ENCODE measurements at places on chromosomes 2 and 18. TPM values are rescaled to one million over a fixed set of nuclear protein-coding genes. Genes with fewer than 3 reads are reported as not detected.
A peak's percentile ranks its signal among the peaks of the same experiment; 100 is the strongest.

The NAT8 gene
- not detected for total RNA-seq

GRCh38 chr2:59032499-59032898 lies 791.4 kb upstream of the FANCL start:
- no peak for DNase-seq

The ESCO1 gene
- 17.5 TPM for total RNA-seq

DNA sequence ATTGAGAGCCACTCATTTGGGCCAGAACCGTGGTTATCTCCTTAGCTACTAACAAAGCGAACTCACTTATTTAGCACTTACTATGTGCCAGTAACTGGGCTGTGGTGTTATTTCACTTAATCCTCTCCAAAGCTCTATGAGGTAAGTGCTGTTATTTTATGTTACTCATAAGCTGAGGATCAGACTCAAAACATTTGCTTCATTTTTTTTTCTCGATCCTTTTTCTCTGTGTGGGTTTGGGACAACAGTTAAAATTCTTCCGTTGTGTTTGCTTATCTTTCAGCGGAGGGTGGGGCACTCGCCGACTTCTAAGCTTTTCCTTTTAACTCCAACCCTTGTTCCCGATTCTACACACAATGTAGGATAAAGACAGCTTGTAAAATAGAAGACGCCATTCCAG lies 52.8 kb downstream of the TMEM178A start:
- DNase-seq = no peak

DNA sequence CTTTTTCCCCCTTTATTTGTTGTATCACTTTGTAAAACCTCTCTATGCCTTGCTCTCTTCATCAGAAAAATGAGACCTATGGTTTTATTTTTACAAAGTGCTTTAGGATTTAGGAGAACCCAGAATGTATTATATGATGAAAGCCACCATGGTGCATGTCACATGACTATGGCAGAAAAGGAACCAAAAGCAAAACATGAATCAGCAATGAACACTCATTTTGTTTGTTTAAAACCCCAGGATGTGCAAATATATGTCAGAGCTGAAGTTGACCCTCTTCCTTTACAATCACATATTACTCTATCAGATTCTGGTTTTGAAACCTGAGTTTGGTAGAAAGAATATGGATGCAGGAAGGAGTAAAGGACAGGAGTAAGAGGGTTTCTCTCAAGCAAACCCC lies 70.0 kb downstream of the FIGN start:
- DNase-seq = peak; percentile 72

GRCh38 chr2:46388881-46389280 lies 90.5 kb upstream of the TMEM247 start:
- DNase-seq = no peak

Measured in PC-3 (cell line).